Stimulated activated CD4-positive, alpha-beta T cell treated with anti-CD3 and anti-CD28 coated beads, Interleukin-4, amount 100 ng/mL, for 4 hours (primary cell): ENCODE measurements at places on chromosomes 16 and 17.

DNA sequence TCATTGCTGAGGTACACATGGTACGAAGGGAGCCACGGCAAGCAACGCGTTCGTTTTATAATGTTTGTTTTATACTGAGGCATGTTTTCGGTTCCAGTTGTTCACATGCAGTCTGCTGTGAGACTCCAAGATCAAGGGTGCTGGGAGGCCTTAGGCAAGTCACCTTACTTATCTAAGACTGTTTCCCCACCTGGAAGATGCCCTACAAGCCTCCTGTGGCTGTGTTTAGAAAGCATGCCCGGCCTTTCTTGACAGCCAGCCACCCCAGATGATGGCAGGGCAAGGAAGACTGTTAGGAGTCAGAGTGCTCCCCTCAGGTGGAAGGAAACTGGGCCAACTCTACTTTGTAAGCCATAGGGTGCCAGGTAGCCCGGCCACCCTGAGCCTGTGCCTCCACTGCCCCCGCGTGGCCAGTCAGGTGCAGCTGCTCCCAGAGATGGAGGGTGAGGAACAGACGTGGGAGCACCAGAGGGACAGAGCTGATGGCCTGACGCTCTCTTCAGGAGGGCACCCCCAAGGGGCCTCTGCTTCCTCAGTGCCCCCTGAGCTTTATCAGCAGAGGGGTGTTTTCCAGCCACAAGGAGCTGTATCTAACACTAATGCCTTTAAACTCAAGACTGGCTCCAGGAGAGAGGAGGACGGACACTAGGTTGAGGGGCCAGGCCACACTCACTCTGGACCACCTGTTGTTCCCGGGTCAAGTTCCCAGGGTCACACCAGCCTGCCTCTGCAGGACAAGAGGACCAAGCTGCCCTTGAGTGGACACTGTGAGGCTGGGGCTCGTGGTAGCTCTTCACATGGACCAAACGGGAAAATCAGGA lies 5.4 kb downstream of the NAT9 start:
- peak; percentile 69 for DNase-seq

DNA sequence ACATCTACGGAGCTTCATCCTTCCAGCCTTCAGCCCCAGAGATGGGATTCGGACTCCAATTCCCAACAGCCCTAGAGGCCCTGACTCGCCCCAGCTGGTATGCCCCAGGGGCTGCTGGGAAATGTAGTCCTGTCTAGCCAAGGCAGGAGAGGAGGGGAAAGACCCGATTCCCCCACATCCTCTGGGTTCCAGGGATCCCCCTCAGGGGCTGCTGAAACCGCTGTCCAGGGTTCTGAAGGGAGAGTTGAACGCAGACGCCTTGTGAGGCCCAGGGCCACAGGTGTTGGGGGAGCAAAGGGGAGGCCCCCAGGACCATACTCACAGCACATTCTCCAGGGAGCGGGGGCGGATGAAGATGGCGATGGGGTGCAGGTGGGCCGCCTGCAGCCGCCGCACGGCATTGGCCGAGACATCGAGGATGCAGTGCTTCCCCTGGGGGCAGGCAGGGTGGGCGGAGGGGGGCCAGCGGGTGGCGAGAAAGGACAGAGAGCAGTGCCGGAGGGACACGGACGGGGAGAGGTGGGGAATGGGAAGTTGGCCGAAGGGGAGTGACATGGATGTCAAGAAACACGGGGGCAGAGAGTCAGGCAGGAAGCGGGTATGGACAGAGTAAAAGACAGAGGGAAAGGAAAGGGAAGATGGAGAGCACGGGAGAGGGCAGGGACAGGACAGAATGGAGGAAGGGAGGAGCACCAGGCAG lies 12.6 kb upstream of the ASGR1 start:
- DNase-seq, result no peak

DNA sequence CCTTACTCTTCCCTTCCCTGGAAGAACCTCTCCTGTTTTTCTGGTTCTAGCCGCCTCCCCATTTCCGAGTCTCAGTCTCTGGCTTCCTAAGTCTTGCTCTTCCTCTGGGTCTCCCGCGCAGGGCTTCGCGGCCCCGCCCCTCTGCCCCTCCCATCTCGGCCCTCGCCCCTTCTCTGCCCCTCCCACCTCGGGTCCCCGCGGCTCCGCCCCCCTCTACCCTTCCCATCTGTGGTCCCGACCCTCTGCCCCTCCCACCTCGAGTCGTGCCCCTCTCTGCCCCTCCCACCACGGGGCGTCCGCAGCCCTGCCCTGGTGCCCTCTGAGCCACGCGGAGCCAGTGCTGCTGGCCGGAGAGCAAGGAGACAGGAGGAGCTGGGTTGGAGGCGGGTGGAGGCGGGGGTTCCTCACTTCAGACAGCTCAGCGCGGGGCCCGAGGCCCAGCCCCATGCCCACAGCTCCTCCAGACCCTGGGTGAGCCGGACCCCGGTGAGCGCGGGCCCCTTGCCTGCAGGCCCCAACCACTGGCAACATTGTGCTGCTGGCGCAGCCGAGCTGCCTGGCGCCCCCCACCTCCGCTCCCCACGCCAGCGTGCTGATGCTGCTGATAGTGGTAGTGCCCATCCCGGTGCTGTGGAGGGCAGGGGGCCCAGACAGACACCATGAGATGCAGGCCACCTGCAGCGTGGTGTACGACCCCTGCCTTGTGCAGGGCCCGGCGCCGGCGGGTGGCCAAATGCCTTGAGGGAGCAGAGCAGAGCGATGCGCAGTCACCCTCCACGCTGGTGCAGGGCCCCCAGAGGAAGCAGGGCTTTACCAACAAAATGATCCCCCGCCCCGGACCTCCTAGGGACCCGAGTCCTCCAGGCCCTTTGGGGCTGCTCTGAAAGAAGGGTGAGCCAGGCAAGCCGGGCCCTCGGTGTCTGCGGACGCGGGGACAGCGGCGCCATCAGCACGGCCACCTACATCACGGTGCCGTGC lies 2115.3 kb downstream of the TP53TG3F start:
- no peak for DNase-seq

DNA sequence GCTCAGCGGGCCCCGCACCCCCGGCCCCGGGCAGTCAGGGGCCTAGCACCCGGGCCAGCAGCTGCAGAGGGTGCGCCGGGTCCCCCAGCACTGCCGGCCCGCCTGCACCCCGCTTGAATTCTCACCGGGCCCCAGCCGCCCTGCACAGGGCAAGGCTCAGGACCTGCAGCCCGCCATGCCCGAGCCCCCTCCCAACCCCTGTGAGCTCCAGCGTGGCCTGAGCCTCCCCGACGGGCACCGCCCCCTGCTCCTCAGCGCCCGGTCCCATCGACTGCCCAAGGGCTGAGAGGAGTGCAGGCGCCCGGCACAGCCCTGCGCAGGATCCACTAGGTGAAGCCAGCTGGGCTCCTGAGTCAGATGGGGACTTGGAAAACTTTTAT lies 1.7 kb upstream of the BRCA1 start:
- DNase-seq, result no peak

GRCh38 chr16:88926374-88926990 lies 50.5 kb downstream of the CBFA2T3 start:
- DNase-seq, result no peak

DNA sequence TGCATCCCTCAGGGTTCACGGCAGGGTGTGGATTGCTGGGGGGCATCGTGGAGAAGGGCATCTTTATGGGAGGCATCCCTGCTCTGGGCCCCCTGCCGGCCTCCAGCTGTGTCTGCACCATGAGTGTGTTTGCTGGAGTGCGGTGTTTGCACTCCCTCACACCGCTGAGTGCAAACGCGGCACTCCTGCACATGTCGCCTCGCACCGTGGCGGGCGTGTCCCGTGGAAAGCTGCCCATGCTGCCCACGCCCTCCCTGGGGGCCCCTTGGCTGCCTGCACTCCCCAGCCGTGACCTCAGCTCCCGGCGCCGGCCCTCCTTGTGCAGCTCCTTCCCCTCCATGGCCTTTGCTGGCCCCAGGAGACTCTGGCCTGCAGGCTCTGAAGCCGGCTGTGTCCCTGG lies 74.6 kb upstream of the ZNF750 start:
- no peak for DNase-seq

- no peak for DNase-seq
These were observed 5.6 kb downstream of the PPL start for GRCh38 chr16:4931381-4931780.

- DNase-seq, result no peak
These were observed 18.8 kb upstream of the BMERB1 start for GRCh38 chr16:15415511-15415985.

- DNase-seq, result no peak
These were observed 55.4 kb downstream of the JPH3 start for GRCh38 chr16:87657621-87658192.

- DNase-seq, result no peak
These were observed 135.6 kb downstream of the GAS7 start for GRCh38 chr17:10062691-10063385.

DNA sequence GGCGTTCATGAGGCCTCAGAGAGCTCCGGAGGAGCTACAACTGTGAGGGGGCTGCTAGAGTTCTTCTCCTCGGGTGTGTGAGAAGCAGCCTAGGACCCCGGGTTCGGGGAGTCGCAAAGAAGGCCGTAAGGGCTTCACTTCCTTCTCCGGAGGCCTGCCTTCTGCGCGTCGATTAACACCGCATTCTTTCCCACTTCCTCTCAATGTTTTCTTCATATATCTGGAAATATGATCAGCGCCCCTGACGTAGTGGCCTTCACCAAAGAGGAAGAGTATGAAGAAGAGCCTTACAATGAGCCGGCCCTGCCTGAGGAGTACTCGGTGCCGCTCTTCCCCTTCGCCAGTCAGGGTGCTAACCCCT lies 449 bp downstream of the SMCR8 start:
- DNase-seq, result no peak

GRCh38 chr16:75420987-75421819 lies 12.1 kb downstream of the CFDP1 start:
- peak; percentile 3 for DNase-seq

GRCh38 chr16:20939611-20940010 lies 39.0 kb downstream of the LYRM1 start:
- no peak for DNase-seq

DNA sequence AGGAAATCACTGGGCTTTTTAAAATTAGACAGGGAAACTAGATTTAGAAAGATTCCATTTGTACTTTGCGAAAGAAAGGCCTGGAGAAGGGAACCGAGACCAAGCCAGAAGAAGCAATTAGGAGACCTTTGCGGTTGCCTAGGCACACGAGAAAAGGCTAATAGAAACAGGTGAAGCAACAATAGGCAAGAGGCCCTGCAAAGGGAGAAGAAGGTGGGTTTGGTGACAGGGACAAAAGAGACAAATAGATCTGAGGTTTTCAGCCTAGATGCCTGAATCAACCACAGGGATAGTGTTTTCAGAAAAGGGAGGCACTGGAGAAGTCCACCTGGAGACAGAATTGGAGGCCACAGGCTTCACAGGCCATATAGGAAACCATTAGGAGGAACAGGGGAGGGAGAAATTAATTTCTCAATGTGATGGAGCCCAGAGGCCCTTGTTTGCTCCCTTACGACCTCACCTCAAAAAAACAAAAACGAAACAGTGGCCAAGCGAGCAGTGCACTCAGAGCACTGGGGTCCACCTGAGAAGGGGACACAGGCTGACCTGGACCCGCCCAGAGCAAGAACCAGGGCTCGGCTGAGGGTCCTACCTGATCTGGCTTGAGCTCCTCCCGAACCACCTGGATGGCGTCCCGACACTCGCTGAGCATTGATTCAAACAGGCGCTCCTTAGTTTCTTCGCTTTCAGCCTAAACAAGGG lies 22.3 kb downstream of the SRP68 start:
- DNase-seq, result no peak

GRCh38 chr17:68867759-68868516 lies 87.3 kb downstream of the ABCA8 start:
- no peak for DNase-seq

- DNase-seq, result no peak
These were observed 57.3 kb downstream of the B9D1 start for GRCh38 chr17:19305256-19305655.

DNA sequence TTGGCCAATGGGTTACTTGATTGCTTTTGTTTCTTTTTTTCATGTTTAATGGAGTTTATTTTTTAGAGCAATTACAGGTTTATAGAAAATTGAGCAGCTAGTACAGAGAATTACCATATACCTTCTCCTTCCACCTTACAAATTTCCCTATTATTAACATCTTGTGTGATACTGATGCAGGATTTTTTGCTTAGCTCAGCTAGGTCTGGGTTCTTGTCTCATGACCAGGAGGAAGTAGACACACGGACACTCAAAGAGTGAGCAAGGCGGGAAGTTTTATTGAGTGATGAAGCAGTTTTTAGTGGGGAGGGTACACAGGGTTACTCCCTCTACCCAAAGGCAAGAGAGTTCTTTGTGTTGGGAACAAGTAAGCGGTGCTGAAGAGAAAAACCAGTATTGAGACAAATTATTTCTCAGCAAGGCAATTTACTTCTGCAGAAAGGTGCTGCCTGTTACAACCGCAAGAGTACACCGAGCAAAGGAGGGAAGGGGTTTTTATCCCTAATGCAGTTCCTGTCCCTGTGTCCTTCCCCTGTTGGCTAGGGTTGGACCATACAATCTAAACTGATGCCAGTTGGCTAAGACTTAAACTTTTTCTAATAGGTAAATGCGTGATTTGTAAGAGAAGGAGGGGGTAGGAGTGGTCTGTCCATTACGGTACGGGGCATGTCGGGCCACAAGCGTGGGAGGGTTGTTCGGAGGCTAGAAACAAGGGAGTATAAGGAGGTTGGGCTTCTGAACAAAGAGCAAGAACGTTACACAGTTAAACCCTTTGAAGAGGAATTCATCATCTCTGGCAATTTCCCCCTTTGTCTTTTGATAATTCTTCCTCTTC lies 26.9 kb downstream of the SEC14L1 start:
- no peak for DNase-seq

DNA sequence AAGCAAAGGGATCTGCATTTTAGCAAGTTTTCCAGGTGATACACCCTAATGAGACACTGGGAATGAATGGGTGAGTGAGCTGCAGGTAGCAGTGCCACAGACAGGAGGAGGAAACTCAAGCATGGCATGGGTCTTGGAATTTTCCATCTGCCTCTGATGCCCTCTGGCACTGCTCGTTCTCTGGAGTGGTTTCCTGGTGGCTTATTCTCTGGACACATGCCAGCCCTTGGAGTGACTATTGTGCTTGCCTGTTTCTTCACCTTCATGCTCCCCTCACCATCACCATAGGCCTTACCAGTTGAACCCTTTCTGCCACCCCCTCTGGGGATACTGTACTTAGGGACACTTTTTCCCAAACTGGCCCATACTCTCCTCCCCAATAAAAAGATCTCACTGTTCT lies 1.6 kb downstream of the COASY start:
- no peak for DNase-seq

DNA sequence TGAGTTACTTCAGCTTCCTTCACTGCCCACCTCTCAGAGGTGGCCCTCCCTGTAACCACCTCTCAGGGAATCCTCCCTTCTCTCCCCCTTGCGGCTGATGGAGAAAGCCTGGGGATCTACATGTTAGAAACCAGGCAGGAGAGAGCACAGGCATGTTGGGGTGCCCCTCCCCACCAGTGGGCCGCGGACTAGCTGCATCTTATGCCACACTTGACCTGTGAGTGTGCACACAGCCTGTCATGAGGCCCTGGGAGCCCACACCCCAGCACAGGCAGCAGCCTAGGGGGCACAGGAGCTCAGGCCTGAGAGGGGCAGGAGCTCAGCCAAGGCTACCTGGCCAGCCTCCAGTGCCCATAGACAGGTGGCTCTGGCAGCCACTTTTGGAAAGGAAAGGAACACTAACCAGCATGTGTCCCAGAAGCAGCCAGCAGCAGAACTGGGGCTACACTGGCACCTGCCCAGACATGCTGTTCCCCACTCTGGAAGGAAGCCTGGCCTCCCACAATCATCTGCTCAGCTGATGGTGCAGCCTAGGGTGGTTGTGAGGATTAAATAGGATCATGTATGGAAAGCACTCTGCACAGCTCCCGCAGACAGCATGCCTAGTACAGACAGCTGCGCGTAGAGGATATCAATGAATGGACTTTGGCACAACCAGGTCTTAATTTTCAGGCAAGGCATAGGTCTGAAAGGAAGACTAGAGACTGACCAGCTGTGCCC lies 60.5 kb downstream of the TMEM132E start:
- DNase-seq, result no peak

GRCh38 chr16:69503244-69503643 lies 62.5 kb upstream of the NFAT5 start:
- no peak for DNase-seq
